NCI-H1930 (cell line): ENCODE measurements at places on chromosomes 5 and 9.
A peak's percentile ranks its signal among the peaks of the same experiment; 100 is the strongest.

DNA sequence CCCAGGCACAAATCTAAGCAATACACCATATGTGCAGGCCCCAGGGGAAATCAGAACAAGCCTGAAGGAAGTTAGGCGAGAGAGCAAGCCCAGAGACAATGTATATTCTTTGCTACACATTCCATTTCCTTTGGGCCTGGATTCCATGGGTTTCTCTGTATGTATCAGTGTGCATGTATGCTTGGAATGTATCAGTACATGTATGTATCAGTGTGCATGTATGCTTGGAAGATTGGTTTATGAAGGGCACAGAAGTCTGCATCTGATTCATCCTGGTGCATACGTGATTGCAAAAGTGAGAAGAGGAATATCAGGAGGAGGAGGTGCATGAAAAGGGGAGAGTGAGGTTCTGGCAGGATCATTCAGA lies 232.6 kb upstream of the ANKRD55 start:
- DNase-seq, result no peak

- no peak for DNase-seq
Observed at GRCh38 chr5:120615967-120616645, 152.0 kb downstream of the PRR16 start.

GRCh38 chr5:72597456-72597948 lies 90.3 kb upstream of the ZNF366 start:
- no peak for DNase-seq

DNA sequence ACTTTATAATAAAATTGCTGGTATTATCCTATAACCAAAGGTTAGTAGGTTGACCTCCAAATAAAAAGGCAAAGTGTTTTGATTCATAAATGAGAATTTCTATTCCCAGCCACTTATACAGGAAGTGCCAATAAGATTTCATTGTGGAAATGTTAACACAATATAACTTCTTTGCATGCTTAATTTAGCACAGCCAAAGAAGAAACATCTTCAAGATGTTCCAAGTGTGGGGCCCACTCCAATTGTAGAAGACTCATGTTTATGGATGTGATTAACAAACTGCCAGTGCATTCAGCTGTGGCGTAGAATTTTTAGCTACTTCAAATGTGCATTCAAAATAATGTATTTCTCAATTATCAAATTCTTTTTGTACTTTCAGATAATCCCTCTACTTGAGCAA lies 402.3 kb downstream of the DEPDC1B start:
- no peak for DNase-seq

- no peak for DNase-seq
Observed at GRCh38 chr9:93306579-93307091, 122.7 kb downstream of the WNK2 start.

- DNase-seq, result no peak
Observed at GRCh38 chr5:84298628-84299027, 86.1 kb downstream of the EDIL3 start.

GRCh38 chr9:114092336-114092735 lies 6.8 kb downstream of the KIF12 start:
- DNase-seq, result no peak

GRCh38 chr5:5326115-5326758 lies 96.2 kb upstream of the ICE1 start:
- no peak for DNase-seq

DNA sequence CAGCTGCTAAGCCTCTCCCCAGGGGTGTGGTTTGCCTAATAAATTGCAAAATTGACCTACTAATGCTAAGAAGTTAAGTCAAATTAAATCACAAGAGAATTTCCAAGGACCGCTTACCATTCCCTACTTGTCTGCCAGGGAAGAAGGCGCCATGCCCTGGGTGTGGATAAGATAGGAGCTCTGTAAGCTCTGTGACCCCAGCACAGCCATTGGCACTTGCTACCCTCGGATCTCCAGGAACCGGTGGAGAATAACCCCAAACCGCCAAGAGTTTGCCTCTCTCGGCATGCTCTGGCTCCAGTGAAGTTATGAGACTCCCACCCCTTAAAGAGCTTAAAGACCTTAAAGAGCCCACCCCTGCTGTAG lies 58.9 kb downstream of the NEURL1B start:
- DNase-seq, result no peak

DNA sequence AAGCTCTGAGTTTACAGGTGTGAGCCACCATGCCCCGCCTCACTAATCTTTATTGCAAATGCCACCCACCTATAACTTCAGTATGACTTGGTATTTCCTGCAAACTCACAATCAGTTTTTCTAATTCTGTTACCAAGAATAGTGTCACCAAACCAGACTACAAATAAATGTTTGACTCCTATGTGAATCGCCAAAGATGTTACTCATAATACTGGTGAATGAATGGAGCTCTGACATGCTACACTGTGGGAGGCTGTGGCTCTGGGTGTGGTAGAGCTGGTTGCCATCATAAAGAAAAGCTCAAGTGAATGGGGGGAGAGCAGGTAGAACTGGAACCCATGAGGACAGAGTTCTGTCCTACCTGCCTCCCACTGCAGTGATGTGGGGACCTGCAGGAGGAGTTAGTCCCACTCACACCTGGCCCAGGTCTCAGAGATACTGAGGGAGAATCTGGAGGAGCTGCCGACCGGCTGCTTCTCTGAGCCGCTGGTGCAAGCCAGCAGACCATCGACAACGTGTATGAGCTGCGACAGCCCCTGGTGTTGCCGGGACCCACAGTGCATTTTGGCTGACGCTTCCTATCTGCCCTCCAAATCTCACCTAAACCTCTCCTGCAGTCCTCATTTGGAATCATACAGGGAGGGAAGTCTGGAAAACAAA lies 95.7 kb downstream of the ENTREP1 start:
- DNase-seq, result no peak

GRCh38 chr9:78985084-78985738 lies 586.6 kb upstream of the TLE4 start:
- DNase-seq, result no peak

DNA sequence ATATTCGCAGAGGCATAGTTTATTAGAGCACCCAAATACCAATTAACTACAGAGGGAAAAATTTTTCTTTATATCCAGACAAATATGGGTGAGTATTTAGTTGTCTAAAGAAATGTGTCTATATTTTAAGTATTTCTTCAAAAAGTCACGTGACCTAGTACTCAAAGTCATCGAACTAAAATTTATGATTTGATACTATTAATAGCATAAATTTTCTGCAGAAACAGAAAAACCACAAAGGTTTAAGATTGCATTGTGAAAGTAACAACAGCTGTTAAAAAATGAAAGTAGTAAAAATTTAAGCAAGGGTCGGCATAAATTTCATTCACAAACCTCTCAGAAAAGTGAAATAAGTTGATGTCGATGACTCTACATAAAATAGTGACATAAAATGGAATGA lies 323.9 kb upstream of the RORB start:
- no peak for DNase-seq

- no peak for DNase-seq
Observed at GRCh38 chr5:80143491-80143890, 108.3 kb downstream of the THBS4 start.

DNA sequence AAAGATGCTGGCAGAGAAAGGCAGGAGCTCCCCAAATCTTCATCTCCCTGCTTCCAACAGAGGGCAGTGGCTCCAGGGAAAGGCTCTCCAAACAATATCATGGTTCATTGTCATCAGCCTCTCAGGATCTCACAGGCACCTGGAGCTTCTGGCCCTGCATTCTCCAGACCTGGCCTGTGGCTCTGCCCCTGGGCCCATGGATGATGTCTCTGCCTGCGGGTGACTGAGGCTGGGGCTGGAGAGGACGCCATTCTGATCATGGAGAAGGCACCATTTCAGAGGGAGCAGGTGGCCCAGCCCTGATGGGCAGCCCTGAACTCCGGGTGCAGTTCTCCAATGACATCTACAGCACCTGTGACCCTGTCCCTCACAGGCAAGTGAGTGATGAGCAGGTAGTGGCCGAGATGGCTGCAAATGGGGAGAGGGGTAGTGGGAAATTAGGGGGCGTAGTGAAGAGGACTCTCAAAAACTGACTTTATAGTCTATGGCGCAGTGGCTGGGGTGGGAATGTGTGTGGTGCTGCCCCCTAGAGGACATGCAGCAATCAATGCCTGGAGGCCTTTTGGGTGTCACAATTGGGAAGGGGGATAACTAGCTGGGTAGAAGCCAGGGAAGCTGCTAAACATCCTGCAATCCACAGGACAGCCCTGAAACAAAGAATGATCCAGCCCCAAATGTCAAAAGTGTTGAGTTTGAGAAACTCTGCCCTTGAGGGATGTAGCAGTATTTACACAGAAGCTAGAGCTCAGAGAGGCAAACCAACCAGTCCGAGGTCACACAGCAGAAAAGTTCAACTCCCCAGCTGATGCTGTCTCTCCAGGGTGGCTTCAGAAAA lies 3.2 kb downstream of the SH3PXD2B start:
- no peak for DNase-seq

DNA sequence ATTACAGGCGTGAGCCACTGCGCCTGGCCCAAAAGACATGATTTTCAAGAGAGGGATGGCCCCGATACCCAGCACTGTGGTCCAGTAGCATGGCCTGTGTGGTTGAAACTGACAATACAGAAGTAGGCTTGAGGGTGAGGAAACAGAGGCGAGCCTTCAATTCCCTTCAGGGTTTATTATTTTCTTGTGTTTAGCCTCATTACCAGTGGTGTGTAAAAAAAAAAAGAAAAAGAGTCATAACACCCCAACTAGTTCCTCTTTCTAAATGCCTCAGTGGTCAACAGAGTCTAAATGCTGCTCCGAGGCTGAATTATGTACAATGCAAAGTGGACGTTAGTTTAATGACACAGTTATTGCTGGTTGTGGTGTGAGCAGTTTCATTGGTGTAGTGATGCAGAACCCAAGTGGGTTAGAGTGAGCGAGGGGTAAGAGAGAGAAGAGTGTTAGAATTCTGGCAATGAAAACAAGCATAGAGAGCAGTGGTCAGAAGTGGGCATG lies 58.8 kb downstream of the SNX30 start:
- DNase-seq, result no peak

- no peak for DNase-seq
Observed at GRCh38 chr5:116382032-116382873, 192.4 kb downstream of the SEMA6A start.

DNA sequence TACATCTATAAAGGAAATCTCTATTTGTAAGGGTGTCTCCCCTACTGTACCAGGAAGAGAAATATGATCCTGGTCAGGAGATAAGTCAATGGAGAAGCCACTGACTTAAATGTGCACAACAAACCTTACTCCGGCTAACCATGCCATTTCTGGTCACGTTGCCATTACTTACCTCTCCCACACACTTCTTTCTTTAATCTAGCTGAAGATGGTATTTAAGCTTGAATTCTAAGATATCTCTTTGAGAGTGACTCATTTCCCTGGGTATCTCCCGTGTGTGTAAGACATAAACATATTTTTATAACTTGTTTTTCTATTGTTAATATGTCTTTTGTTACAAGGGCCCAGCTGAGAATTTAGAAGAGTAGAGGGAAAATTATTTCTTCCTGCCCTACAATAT lies 296.6 kb downstream of the SEMA5A start:
- DNase-seq, result no peak

GRCh38 chr5:76404223-76405211 lies 1.4 kb downstream of the IQGAP2 start:
- no peak for DNase-seq

DNA sequence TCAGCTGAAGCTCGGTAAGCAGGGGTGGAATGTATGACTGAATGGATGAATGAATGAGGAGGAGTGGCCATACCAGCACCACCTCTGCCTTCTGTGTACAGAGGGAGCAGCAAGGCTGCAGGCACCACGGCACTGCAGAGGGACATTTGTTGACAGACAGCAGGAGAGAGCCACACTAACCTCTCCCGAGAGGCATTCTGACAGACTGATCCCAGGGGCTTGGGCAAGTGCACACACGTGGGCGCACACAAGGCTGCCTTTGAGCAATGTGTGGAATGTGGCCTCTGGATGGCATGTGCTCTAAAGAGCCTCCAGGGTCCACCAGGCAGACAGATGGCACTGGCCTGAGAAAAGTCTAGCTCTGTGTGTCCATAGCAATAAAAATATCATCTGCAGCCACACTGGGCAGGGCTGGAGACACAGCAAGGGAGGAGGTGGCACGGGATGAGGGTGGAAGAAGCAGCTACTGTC lies 111.8 kb downstream of the ACTL7B start:
- no peak for DNase-seq

GRCh38 chr5:40485021-40485998 lies 194.4 kb upstream of the PTGER4 start:
- no peak for DNase-seq

- DNase-seq, result no peak
Observed at GRCh38 chr9:128382261-128382660, 11.1 kb downstream of the URM1 start.

GRCh38 chr5:96785326-96786109 lies 22.2 kb downstream of the ERAP1 start:
- peak; percentile 40 for DNase-seq

DNA sequence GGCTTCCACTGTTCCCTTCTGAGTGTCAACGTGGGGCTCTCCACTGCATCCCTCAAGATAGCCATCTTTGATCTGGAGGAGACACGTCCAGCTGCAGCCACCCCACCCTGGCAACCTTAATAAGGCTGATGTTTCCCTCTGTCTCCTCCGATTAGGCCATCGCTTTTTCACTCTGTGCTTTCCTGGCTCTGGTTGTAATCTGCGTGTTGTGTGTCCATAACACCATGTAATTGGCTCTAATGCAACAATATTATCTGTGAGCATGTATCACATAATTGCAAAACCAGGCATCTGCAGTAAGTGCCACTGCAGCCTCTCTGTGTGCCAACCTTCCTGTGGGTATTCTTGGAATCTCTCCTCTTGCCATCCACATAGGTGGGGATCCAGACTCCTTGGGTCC lies 249.9 kb upstream of the PANK3 start:
- no peak for DNase-seq

DNA sequence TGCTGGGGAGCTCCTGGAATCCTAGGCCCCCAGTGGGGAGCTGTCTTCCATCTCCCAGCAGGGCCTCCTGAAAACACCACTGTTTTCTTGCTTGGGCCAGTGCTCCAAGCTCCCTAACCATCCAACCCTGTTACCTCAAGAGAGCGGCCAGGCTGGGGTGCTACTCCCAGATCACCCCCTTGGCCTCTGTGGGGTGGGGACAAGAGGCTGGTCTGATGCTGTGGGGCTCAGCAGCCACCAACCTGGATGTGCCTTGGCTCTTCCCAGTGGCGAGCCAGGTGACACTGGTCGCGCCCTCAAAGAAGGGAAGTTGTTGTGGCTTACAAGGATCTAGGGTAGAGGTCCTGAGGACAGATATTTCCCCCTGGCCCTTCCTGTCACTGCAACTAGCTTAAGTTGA lies 49.0 kb downstream of the SECISBP2 start:
- DNase-seq, result no peak

GRCh38 chr9:135100241-135100681 lies 12.8 kb downstream of the OLFM1 start:
- no peak for DNase-seq

GRCh38 chr5:72482046-72482445 lies 25.2 kb downstream of the ZNF366 start:
- no peak for DNase-seq

- DNase-seq, result no peak
Observed at GRCh38 chr9:84000186-84000585, 19.6 kb downstream of the RMI1 start.

- no peak for DNase-seq
Observed at GRCh38 chr9:114151426-114151956, 3.8 kb upstream of the COL27A1 start.
